ENCODE measurements at places on chromosomes 6 and 20.
A peak's percentile ranks its signal among the peaks of the same experiment; 100 is the strongest.

DNA sequence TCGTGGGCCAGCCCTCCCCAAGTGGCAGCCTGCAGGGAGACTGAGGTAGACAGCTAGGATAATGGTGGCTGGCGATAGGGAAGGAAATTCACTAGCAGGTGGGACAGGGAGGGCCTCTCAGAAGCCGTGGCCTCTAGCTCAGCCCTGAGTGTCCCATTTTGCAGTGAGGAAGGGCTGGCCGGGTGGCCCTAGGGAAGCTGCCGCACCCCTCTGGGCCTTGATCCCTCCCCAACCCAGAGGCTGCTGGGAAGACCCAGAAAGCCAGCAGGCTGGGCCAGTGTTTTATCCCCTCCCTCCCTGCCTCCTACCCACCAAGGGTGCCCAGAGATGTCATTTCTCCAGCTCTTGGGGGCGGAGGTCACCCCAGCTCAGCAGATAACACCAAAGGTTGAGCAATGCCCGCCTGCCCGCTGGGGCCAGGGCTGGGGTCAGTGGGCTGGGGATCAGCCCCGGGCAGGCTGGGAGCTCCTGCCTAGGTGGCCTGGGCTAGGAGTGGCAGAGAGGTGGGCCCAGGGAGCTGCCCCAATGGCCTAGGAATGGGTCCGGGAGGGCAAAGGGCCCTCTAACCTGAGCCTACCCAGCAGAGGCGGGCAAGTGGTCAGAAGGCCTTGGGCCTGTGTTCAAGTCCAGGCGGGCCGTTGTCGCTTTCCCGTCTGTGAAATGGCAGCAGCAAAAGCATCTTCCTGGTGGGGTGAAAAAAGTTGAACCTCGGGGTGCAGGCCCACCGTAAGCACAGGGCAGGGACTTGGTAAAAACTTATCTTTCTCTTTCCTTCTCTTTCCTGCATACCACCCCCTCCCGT lies 1.6 kb upstream of the CEBPB start:
- no peak for ATAC-seq

DNA sequence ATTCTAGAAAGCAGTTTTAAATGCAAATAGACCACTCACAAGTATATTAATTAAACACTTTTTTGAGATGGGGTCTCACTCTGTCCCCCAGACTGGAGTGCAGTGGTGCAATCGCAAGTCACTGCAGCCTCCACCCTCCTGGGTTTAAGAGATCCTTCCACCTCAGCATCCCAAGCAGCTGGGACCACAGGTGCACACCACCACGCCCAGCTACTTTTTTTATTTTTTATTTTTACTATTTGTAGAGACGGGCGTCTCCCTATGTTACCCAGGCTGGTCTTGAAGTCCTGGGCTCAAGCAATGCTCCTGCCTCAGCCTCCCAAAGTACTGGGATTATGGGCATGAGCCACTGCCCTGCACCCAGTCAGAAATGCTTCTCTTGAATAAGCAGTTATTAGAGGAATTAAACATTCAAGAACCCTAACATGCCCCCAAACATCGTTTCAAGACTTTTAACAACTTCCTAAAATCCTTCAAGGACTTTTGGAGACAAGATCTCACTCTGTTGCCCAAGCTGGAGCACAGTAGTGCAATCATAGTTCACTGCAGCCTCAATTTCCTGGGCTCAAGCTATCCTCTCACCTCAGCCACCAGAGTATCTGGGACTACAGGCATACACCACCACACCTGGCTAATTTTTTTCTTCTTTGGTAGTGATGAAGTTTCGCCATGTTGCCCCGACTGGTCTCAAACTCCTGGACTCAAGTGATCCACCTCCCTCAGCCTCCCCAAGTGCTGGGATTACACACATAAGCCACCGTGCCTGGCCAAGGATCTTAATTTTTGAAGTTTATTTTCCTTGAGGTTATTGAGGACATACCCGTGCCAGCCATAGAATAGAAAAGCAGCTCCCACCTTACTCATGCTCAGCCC lies 3.2 kb downstream of the MCCD1 start:
- no peak for ATAC-seq

GRCh38 chr6:164379795-164380194 lies 929.6 kb downstream of the C6orf118 start:
- ATAC-seq: no peak

GRCh38 chr20:37502654-37503053 lies 18.4 kb upstream of the NNAT start:
- no peak for ATAC-seq

DNA sequence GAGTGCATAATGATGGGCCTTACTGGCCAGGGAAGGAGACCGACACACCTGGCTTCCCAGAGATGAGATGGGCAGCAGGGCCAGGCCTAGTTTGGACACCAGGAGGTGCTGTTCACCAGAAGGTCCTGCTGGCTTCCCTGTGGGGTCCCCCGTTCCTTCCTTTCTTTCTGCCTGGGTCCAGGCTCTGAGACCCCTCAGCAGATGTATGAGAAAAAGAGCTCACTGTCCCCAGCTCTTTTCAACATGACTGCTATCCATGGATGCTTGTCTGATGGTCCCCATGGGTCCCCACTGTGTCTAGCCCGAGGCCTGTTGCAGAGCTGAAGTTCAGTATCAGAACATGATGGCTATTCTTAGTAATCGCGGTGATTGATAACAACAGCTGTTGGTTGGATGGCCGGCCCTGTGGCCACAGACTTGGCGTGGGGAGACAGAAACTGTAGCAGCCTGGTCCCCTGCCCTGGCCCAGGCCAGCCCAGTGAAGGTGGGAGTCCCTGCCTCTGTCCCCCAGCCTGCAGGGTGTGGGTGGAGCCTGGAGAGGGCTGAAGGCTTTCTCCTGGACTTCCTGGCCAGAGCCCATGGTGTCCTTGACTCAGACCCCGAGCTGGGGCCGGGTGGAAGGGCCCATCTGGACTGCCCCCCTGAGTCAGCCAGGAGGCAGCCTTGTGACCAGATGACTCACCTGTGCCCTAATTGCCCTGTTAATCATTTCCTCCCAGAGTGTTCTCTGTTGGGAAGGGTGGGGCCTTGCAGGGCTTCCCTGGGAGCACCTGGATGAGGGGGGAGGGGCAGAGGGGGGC lies 9.9 kb upstream of the BAK1 start:
- ATAC-seq: peak; percentile 68

DNA sequence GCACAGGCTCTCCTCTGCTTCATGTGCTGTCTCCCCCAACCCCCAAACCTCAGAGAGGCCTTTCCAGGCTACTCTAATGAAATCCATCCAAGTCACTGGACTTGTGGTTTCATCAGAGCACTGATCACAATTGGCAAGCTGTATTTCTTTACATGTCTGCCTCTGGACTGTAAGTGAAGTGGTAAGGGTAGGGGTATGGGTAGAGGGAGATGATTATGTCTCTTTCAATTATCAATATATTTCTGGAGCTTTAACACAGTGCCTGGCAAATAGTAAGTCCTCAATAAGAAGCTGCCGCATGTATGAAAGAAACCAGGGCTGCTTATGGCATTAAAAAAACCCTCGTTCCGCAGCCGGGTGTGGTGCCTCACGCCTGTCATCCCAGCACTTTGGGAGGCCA lies 5.4 kb downstream of the TRERF1 start:
- ATAC-seq: no peak

GRCh38 chr20:46093531-46093930 lies 3.8 kb upstream of the NCOA5 start:
- no peak for ATAC-seq

DNA sequence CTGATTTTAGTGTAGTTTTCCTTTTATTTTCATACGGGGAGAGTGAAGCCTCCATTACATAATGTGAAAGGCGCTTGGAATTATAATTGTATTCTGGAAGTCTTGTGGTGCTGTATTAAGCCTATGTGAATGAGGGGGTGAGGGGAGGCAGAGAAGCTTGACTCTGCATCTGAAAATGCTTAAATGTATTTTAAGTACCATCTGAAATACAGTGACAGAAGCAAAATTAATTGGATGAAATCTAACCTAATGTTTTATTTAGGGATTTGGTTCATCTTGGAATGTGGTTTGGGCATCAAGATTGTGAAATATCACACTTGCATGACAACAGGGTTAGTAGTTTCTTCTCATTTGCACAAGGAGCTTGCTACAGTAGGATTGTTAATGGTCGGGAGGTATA lies 41.2 kb downstream of the TMEM200A start:
- ATAC-seq: no peak

DNA sequence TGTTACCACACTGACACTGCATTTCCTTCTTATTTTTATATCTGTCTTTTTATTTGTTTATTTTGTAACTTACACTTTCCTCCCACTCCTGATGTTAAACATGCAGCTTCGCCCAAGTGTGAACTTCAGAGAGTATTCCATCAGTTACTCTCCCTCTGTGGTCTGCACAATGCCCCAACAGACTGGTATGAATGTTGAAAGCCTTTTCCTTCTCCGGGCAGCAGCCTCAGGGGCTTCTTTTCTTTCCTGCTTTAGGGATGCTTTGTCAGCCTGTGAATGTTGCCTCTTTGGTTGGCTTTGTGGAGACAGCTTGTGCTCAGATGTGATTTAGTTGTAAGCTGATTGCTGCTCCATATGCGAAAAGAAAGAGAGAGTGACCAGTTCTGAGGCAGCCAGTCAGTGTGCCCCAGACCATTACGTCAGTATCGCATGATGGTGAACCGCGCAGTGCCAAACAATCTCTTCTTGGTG lies 44.0 kb downstream of the SMPDL3A start:
- no peak for ATAC-seq

DNA sequence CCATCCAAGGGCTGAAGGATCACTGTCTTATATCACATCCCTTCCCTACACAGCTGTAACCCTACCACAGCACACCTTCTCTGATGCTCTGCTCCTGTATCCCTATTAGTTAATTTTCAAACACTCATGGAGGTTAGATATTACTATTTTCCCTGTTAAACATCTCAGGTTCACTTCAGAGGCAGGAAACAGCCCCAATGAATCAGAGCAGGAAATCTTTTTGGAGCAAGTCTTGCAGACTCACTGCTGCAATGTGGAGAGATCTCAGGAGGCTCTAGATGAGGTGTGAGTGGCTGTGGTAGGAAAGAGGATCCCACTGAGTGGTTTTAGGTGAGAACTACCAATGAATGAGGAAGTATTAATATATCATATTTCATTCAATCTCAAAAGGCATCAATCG lies 19.7 kb upstream of the HTR1B start:
- no peak for ATAC-seq

Data from activated T-helper 17 cell treated with anti-CD3 and anti-CD28 coated beads, Interleukin-2, amount 50 U/mL, for 72 hours (primary cell).